Esophagus muscularis mucosa (tissue), 4 donors: ENCODE measurements at places on chromosomes 2 and 18.
A peak's percentile ranks its signal among the peaks of the same experiment; 100 is the strongest.

DNA sequence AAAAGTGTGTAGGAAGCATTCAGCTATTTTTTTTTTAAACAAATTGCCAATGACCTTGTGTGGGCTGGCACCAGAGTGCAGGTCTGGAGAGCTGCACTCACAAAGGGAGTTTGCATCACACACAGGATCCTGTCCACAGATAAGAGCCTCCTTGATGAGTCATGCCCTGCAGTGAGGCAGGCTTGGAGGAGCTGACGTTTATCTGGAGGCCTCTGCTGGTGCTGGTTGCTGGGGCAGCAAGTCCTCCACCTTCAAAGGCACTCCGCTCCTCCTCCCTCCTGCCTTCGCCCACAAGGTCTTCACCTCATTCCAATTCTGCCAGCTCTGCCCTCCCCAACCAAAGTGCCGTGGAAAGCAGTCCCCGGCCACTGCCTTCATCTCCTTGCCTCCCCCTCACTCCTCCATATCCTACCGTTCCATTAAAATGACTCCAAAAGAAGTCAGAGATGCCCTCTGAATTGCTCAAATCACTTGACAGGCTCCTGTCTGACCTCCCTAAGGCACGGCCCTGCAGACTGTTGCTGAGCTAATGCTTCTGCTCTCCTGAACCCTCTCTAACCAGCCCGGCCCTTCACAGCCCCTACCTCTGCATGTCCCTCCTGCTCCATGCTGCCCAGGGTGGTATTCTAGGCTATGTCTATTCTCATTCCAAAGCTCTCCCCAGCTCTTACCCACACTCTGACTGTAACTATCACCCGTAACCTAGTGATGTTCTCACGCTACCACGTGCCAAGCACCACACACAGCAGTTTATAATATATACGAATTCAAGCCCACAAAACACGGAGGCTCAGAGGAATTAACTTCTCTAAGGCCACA, 30.9 kb downstream of the LONRF2 start:
- no peak for DNase-seq

GRCh38 chr2:120352696-120353590, 7.0 kb downstream of the INHBB start:
- DNase-seq, result no peak

- no peak for DNase-seq
These were observed 146.0 kb downstream of the VAPA start for GRCh38 chr18:10059610-10060468.

GRCh38 chr2:30367232-30368070, 79.6 kb upstream of the LCLAT1 start:
- DNase-seq, result no peak

DNA sequence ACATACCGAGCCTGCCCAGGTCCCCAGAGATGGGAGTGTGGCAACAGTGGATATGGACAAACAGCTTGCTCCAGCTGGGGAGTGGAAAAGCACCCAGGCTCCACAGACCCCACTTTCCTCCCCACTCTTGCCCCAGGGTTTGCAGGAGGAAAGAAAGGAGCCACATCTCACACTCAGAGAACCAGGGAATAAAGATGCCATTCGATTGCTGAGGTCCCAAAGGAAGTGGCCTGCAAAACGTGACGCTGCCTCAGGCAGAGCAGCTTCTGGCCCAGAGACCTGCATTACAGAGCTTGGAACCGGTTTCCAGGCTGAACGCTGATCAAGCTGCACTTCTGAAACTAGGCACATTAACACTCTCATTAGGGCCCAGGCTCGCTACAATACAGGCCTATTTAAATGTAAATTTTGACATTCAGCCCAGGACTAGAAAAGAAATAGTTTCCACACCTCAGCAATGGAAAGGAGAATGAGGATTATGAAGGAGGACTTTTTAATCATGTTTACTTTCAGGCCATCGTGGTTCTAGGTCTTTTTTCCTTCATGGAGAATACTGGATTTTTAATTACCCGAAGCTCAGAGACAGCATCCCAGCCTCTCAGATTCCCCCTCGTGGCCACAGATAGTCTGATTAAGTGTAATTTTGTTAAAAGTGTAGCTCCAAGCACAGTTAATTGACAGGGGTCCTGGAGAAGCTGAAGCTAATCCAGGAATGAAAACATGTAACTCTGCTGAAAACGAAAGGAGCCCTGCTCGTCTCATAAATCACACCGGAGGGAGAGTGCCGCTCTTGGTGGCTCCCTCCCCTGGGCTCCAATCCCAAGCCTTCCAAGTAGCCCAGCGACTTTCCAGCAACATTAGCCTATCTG, 221.3 kb upstream of the RAB6C start:
- no peak for DNase-seq

DNA sequence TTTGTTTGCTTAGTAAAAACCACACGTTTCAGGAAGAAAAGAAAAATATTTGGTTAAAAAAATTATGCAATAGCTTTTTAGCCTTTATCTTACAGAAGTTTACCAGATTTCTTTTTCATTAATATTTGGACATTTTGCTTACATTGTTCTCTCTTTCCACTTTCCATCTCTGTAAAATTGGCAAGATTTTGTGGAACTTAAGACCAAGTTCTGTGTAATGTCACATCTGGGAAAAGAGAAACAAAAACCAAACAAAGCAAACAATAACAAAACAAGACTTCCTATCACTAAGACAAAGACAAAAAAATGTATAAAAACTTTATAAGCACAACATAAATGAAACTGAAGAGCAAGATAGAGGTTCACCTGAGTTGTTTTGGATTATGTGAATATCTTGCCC, 1392.1 kb upstream of the CELF4 start:
- DNase-seq, result no peak

GRCh38 chr2:134988994-134989605, 58.1 kb downstream of the MAP3K19 start:
- DNase-seq, result no peak

DNA sequence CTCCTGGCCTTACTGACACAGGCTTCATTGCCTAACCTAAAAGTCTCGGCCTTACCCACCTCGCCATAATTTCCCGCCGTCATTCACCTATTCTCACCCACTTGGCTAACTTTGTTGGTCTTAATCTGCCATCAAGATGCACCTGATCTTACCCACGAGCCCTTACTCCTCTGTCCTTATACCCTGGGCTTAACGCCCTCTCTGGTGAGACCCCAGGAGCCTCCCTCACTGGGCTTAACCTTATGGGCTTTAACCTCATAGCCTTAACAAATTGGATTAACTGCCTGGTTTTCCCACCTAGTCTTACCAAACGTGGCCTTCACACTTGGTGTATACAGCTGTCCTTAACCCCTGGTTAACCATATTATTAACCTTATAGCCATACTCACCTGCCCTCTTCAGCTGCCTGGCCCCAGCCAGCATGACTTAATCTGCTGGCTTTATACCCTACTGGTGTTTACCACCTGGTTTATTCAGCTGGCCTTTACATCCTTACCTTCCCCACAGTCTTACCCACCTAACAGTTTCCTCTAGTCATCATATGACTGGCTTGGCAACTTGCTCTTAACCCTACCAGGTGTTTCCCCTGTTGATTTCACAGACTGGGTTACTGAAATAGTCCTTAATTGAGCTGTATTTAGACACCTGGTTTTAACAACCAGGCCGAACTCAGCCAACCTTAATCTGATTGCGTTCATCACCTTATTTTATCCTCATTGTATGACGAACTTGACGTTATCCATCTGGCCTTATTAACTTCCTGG, 132.0 kb upstream of the ZSWIM2 start:
- peak; percentile 64 for DNase-seq

DNA sequence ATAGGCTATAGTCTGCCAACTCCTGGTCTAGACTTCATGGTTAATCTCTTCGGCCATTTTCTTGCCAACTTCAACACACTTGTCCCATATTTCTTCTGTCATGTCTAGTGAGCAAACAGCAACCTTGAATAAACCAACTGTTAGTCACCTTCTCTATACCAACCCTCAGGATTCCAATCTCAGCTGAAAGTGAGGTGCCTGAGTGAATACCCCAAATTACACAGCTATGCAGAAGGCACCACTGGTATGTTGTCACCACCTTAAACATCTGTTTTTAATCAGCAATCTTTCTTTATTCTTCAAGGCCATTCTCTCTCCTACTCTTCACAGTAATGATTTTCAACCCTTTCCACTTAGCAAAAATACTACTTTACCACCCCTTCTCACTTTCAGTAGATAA, 39.3 kb downstream of the THOC1 start:
- no peak for DNase-seq

- no peak for DNase-seq
These were observed 73.0 kb downstream of the TEX51 start for GRCh38 chr2:126971481-126972278.

DNA sequence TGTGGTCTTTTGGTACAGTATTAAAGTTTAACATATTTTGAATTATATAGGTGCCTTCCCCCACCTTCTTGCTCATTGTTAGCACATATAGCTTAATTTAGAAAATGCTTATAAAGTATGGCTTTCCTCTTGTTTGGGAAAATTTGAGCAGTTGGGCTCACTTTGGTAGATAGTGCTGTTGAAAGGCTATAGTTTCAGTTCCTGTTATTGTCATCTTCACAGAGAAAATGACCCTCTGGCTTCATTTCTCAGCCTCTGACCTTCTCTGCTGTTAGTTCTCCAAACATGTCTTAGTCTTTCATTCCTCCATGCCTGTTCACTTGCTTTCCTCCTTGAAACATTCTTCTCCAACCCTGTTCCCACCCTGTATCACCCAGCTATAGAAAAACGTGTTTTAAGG, 200.6 kb downstream of the WDR7 start:
- no peak for DNase-seq

GRCh38 chr18:7273301-7273921, 42.5 kb downstream of the LRRC30 start:
- no peak for DNase-seq

GRCh38 chr18:2914185-2914880, 67.5 kb downstream of the EMILIN2 start:
- no peak for DNase-seq

GRCh38 chr2:108905906-108906305, 83.1 kb downstream of the EDAR start:
- no peak for DNase-seq

DNA sequence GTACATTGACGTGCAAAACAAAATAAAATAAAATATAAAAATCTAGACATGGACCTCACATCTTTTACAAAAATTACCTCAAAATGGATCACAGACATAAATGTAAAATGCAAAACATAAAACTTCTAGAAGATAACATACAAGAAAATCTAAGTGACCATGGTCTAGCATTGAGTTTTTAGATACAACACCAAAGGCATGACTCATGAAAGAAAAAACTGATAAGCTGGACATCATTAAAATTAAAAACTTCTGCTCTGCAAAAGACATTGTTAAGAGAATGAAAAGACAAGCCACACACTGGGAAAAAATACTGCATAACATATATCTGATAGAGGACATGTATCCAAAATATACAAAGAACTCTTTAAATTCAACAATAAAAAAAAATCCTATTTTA, 14.4 kb downstream of the MAP4K3 start:
- DNase-seq, result no peak

DNA sequence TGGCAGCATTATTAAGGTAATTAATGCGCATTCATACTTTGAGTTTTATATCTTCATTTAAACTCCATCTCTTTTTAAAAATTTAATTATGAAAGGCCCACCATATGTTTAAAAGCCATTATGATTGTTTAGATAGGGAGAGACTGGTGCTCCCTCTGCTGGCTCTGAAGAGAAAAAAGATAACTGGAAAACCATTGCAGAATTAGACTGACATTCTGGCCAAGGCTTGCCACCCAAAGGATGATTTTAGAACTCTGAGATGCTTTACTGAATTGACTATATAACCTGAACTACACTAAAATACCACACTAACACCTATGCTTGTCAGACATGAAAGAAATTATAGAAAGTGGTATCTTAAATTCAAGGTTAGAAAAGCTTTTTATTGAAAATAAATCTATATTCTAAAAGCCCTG, 127.6 kb upstream of the SPOPL start:
- DNase-seq, result no peak

DNA sequence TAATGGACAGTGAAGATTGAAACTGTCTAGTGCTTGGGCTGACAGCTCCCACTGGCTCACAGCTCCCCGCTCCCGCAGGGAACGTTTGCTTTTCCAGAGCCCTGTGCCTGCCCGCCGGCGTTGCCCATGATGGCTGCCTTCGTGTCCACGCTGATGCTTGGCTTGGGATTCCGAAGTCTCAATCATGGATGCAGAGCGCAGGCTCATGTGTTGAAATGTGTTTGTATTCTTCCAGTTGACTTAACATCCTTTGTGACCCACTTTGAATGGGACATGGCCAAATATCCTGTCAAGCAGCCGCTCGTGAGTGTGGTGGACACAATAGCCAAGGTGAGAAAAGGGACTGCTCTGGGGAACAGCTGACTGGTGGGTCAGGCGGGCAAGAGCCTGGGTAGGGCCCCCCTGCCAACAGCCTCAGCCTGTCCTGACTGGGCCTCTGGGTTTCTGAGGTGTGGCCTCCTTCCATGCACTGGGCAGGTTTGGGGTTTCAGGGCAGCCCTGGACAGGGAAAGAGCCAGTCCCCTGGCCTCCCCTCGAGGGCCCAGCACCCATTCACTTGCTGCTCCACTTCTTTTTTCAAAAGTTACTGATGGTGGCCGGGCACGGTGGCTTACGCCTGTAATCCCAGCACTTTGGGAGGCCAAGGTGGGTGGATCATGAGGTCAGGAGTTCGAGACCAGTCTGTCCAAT, 42.8 kb downstream of the ATP6V1C2 start:
- peak; percentile 89 for DNase-seq

- DNase-seq, result no peak
These were observed 286.2 kb upstream of the VRK2 start for GRCh38 chr2:57760381-57760801.

DNA sequence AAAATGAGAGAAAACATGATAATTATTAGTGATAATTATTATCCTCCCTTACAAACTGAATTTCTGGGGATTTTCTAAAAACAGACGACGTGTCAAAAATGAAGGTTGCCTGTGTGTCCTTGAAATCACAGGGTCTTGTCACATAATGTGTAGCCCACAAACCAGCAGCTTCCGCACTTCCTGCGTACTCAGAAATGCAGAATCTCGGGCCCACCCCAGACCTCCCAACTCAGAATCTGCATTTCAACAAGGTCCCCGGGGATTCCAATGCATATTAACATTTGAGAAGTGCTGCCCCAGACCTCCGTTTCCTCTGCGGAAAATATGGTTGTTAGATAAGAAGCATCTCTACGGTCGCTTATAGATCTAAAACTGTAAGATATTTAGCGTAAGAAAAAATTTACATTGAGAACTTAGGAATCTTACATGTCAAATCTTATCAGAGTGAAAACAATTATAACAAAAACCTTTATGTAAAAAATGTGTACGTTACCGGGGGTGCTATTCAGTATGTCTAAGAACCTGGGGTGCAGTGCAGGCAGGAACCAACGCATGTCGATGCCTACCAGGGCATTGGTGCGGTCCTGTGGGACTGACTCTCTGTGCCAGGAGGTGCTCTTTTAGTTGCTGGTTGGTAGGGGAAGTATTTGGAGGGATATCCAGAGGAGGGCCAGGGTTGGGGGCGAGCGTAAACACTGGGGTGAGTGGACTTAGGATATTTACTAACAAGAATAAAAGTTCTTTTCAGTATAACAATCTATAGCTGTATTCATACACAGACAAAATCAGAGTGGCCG, 15.2 kb downstream of the CDKL4 start:
- no peak for DNase-seq

- no peak for DNase-seq
These were observed 314.1 kb upstream of the THUMPD2 start for GRCh38 chr2:40093021-40093675.
